Islet precursor cell (in vitro differentiated cells): ENCODE measurements at places on chromosomes 7 and 10.

- DNase-seq, result no peak
These were observed 61.0 kb downstream of the ARHGAP12 start for GRCh38 chr10:31867646-31868045.

GRCh38 chr7:84985073-84985784 lies 201.6 kb downstream of the SEMA3D start:
- no peak for DNase-seq

DNA sequence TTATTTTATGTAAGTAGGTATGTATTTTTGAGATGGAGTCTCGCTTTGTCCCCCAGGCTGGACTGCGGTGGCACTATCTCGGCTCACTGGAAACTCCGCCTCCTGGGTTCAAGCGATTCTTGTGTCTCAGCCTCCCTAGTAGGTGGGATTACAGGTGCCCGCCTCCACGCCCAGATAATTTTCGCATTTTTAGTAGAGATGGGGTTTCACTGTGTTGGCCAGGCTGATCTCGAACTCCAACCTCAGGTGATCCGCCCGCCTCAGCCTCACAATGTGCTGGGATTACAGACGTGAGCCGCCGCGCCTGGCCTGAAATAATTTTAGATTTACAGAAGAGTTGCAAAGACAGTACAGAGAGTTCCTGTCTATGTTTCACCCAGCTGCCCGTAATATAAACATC lies 37.5 kb downstream of the PFKFB3 start:
- DNase-seq, result peak; percentile 20

DNA sequence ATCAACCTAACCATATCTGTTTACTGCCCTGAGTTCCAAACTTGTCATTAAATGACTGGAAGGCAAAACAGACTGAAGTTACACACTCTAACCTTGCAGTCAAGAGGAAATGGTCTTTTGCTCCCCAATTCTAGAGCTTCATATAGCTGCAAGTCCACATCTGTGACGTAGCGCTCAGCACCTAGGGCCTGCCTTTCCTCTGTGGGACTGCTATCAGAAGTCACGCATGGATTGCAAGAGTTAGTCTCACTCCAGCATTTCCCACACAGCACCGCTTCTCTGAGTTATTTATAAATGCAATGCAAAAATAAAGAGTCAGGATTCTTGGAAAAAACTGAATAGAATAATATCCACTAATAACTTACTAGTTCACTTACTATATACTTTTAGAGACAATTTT lies 96.9 kb downstream of the ELMO1 start:
- DNase-seq, result no peak

DNA sequence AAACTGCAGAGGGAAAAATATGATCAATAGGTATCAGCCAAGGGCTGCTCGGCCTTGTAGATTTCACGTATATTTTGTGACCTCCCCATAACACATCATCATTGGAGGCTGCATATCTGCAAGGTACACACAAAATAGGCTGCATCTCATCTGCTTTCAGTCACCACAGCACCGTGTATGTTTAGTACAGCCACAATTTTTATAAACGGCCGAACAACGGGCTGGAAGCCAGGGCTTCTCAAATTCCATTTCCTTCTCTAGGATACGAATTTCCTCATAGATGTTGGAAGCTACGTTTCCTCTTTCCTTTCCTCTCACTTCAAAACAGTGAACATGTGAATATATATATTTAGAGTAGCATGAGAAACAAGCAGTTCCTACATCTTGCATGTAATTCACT lies 20.2 kb upstream of the FOXK1 start:
- no peak for DNase-seq

DNA sequence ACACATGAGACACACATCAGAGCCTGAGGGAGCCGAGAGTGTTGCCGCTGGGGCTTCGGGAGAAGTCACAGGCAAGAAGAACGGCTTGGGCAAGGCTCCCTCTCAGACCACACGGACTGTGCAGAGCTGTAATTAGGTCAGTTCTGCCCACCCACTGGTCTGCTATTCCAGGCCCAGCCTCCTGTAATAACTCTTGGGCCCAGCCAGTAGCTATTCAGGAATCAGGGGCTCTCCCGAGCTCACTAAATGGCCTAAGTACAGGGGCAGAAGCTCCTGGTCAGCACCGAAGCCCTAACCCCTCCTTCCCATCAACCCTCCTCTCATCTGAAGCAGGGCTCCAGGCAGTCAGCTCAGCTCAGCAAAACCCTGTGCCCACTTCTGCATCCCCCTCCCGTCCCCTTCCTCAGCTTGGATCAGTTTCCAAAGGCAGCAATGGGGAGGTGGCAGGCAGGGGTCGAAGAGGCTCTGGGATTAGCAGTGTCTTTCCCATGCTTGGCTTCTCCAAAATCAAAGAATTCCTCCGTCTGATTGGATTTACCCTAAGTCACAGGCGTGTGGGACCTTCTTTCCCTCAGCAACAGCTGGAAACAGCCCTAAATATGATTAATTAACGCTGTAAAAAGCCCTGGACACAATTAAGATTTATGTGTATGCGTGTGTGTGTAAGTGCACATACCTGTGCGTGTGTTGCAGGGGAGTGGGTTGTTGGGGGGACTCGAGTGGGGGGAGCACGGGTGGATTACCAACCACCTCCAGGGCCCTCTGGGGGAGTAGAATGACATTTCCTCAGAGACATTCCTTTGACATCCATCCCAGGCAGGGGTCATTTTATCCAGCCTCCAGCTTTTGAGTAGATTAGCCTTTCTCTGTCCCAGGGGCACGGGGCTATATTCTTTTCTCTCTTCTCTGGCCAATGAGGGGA lies 48.4 kb upstream of the BTRC start:
- DNase-seq, result peak; percentile 66

- no peak for DNase-seq
These were observed 449.0 kb upstream of the IGFBP3 start for GRCh38 chr7:46369933-46370654.

DNA sequence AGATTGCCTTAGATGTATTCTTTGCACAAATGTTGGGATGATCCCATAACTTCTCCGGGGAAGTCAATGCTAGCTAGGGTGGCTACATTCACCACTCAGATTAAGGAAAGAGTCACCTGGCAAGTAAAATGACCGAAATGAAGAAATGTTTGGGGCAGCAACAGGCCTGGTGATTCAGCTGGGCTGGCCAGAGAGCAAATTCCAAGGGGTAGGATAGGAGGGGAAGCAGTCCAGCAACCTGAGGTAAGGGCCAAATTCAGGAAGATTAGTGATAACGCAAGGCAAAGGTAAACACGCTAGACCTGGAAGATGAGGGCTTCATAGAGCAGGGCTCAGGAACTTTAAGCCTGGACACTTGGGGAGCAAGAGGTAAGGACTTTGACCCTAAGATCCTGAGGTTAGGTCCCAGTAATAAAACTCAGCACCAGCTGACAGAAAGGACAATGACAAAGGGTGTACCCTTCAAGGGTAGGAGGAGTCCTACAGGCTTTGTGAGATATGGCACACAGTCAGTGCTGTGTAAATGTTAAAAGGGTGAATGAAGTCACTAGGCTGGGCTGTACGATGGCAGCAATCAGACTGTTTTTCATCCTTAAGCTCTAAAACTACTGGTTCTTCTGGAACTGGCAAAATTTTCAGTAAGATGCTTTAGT lies 22.7 kb upstream of the SMNDC1 start:
- DNase-seq, result no peak

GRCh38 chr10:62087329-62087728 lies 181.3 kb downstream of the RTKN2 start:
- no peak for DNase-seq

DNA sequence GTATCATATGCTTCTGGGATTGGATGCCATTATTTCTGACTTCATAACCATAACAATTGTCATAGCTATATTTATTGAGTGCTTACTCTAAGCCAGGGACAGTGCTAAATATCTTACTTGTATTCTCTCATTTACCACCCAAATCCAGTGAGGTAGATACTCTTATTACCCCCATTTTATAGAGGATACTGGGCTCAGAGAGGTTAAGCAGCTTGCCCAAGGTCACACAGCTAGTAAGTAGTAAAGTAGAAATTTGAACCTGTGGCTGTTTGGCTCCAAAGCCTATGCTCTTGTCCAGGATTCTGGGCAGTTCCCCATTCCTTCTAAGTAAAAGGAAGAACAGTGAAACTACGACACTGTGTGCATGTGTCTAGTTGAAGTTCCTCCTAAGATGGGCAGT lies 56.5 kb downstream of the COL13A1 start:
- DNase-seq, result no peak

DNA sequence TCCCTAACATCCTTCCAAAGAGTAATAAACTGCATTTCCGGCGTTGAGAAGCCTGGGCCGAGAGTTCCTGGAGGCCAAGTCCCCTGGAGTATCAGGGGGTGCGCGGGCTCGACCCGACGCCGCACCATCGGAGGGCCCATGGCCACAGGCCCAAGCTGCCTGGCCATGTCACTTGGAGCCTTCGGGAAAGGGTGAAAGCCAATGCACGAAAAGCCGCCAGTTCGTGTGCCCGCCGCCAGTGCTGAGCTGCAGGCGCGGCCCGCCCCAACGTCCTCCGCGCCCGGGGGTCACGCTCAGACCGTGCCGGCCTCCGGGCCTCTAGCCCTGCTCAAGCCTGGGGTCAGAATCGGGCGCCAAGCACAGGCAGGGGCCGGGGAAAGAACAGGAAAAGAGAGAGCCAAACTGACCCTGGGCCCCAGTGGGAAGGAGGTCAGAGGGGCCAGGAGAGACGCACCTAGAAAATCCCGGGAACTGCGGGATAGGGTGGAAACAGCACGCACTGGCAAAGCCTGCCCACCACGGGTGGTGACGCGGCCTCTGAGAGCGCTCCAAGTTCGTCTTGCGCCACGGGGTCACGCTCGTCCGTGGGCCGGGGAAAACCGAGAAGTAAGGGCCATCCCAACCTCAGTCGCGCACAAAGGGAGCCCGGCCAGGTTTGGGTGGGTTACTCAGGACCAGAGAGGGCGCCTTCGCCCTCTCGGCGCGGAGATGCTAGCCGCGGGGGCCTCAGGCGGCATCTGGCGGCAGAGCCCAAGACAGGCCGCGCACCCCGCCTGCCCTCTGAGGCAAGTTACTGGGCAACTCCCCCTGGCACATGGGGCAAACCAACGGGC lies 4.2 kb upstream of the EBF3 start:
- DNase-seq, result no peak

DNA sequence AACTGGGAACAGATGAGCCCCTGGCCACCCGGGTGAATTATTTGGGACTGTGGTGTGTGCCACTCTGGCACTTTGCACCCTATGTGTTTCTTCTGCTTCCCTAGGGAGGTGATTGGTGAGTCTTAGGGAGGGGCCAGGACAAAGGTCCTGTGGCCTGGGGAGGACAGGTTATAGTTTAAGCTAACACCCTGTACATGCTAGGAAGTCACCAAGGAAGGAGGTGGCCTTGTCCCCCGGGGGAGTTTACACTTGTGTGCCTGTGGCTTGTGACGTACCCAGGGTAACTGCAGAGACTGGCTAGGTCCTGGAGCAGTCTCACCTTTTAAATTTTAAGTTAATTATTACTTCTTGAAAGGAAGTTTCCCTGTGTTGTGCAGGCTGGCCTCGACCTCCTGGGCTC lies 196.2 kb downstream of the BAMBI start:
- DNase-seq, result no peak

DNA sequence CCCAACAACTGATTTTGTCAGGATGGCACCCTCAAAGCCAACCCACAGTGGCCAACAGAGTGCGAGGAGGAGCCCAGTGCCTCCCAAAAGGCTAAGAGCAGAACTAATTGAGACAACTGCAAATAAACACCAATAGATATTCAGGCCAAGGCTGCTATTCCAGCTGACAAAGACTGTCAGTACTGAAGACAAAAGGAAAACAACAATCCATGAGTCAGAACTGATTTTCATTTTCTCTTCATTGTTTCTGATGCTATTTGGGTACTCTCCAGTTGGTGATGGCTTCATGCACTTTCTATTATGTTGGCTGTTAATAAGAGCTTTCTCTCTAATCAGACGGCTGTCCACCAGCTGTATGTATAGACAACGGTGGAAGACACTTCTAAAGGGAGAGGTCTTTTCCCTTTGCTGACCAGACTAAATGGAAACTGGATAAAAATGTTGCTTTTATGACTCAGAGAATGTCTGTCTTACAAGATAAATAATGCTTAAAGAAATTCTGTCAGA lies 515.9 kb downstream of the PARD3 start:
- no peak for DNase-seq

- DNase-seq, result no peak
These were observed 46.6 kb downstream of the PRKAG2 start for GRCh38 chr7:151830121-151830830.

GRCh38 chr7:143289421-143289820 lies 1.3 kb downstream of the CASP2 start:
- DNase-seq, result no peak

- peak; percentile 81 for DNase-seq
These were observed 112.4 kb upstream of the YAE1 start for GRCh38 chr7:39453743-39454355.

GRCh38 chr10:92045641-92046106 lies 122.1 kb downstream of the BTAF1 start:
- DNase-seq, result peak; percentile 66

DNA sequence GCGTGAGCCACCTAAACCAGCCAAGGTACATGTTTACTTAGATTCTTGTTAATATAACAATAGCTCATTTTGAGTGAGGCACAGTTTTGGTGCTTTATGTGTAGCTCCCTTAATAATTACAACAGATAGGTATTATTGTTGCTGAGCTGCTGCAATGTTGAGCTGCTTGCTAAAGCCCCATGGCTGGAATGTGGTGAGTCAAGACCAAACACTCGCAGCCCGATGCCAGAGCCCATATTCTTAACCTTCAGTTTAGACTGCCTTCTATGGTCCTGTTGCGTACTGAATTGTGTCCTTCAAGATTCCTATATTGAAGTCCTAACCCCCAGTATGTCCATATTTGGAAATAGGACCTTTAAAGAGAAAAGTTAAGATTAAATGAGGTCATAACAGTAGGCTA lies 407.1 kb downstream of the NEBL start:
- DNase-seq, result peak; percentile 67

DNA sequence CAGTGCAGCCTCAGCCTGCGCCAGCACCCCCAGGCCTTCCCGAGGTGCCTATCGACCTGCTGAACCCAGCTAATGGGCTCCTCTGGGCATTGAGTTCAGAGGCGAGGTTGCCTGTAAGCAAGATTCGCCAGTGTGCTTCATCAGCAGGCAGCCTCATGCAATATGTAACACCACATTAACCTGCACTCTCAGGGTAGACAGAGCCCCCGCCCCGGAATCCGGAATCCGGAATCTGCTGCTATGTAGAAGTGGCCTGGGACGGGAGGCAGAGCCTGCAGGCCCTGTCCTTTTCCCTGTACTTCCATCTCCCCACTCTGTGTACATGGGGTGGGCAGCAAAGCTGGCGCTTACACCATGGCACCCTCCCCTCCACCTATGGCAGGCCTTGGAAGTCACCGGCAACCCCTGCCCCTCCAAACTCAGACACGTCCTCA lies 83.9 kb upstream of the RET start:
- peak; percentile 38 for DNase-seq

- no peak for DNase-seq
These were observed 3.5 kb upstream of the KCNH2 start for GRCh38 chr7:150981644-150982043.

GRCh38 chr7:18916826-18917225 lies 200.6 kb downstream of the TWIST1 start:
- no peak for DNase-seq

DNA sequence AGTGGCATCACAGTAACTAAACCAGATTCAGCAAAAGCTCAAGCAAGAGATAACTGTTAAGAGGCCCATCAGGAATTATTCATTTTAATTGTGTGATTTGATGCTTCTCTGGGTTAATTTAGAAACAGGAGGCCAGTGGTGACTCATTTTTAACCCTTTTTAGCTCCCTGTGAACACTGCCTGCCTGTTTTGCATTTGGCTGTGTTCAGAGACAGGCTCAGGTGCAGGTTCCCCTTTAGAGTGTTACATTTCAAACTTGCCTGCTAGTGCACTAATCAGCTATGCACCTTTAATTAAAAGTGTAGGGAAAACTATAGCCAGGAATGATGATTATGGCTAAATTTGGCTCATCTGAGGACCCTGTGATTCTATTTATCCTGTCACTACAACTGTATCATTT lies 6.5 kb downstream of the STAMBPL1 start:
- DNase-seq, result no peak
